ENCODE measurements at places on chromosomes 5 and 9.

GRCh38 chr5:150044712-150045111, 41.6 kb downstream of the CSF1R start:
- H3K4me1 ChIP-seq = peaks cover 19% of the 10 kb centered on the region
- H3K36me3 ChIP-seq = peaks cover 43% of the 10 kb centered on the region
- no peak for DNase-seq
- no peak overlapping the region for H3K4me3 ChIP-seq
- H3K27me3 ChIP-seq = no peaks in the 10 kb centered on the region

DNA sequence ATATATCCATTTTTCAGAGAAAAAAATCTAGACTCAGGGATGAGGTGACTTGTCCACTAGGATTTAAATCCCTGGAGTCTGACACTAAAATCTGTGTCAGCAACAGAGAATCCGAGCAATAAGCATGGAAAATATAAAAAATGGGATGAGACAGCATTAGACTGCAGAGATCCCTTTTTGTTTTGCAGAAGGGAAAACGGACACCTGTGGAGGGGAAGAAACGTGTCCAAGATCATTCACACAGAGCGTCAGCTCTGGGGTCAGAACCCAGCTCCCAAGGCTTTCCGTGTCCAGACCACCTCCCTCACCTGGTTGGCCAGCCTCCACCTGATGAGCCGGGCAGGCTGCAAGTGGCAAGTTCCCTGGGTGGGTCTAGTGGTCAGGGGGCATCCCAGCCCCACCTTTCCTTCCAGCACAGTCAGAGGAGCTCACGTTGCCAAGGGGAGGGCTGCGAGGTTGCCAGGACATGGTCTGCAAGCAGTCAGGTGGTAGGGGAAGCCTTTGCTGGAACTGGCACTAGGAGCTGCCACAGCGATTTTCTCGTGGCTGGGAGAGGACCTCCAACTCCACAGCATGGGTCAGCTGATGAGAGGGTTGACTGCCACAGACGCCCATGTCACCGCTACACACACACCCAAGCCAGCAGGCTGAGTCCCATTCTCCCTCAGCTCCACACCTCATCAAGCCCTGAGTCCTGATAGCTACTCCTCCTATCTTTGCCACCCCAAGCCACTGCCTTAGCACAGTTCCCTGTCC, 65.9 kb upstream of the CPLX2 start:
- no peak for DNase-seq
- no peak overlapping the region for H3K27ac ChIP-seq
- peaks cover 7% of the 10 kb centered on the region for H3K4me1 ChIP-seq
- H3K4me3 ChIP-seq = no peak overlapping the region
- no peaks in the 10 kb centered on the region for H3K36me3 ChIP-seq
- H3K27me3 ChIP-seq = peaks cover 55% of the 10 kb centered on the region

DNA sequence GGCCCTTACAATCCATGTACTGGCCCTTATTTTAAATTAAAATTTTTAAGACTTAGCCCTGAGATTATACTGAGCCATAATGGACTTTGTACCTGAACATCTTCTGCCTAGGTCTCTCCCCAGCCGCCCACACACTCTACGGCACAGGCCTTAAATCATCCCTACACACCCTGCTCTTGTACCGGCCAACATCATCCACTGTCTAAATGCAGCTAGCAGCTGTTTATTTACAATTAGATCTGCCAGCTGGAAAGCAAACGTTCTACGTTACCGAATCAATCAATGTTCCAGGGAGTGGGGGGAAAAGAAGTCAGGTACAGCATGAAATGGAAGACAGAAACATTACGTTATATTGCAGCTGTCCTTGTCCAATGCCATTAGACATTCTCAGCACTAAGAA, 88.4 kb upstream of the GRAMD2B start:
- no peak overlapping the region for H3K4me3 ChIP-seq
- no peaks in the 10 kb centered on the region for H3K36me3 ChIP-seq
- H3K27ac ChIP-seq = no peak overlapping the region
- H3K4me1 ChIP-seq = peaks cover 28% of the 10 kb centered on the region

DNA sequence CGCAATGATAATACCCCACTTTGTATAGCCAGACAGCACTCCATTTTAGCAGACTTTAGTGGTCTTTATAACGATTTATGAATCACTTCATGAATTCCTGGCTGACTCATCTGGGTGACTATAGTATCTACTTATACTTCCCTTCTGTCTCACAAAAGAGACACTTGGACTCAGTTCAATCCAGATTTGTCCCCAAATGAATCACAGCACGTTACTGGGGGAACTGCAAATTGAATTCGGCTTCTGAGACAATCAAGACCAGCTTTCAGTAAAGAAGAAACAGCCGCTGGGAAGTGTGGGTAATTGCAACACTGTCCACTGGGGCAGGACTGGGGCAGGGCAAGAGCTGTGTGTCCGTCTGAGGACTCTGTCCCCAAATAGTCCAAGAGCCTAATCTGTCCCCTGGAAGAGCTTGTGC, 337.3 kb upstream of the RFX3 start:
- no peak overlapping the region for H3K27ac ChIP-seq
- peaks cover 13% of the 10 kb centered on the region for H3K4me1 ChIP-seq
- DNase-seq = no peak
- no peak overlapping the region for H3K4me3 ChIP-seq
- no peaks in the 10 kb centered on the region for H3K27me3 ChIP-seq

Data from mesothelial cell of epicardium (in vitro differentiated cells).